ENCODE measurements at places on chromosomes 5 and 9. TPM values are rescaled to one million over a fixed set of nuclear protein-coding genes. Genes with fewer than 3 reads are reported as not detected.

The FGF10 gene
- total RNA-seq, result not detected

The PALM2AKAP2 gene
- 8.2 TPM for total RNA-seq

The GFI1B gene
- total RNA-seq, result not detected

The HAVCR1 gene
- not detected for total RNA-seq

The SMIM23 gene
- not detected for total RNA-seq

The TRIM14 gene
- total RNA-seq, result 9.0 TPM

The ESM1 gene
- not detected for total RNA-seq

The TAF11L8 gene
- not detected for total RNA-seq

The TSSK1B gene
- total RNA-seq, result 0.21 TPM

The TRPM3 gene
- total RNA-seq, result not detected

The SCGB3A2 gene
- total RNA-seq, result not detected

The SPINK5 gene
- total RNA-seq, result 14.1 TPM

The OBP2B gene
- total RNA-seq, result not detected

The MLANA gene
- total RNA-seq, result not detected

The DNAI1 gene
- total RNA-seq, result not detected

The TLX3 gene
- total RNA-seq, result 0.24 TPM

The S1PR3 gene
- under 0.01 TPM for total RNA-seq

The SLC27A6 gene
- 0.96 TPM for total RNA-seq

The MYMK gene
- not detected for total RNA-seq

The C5orf46 gene
- not detected for total RNA-seq

The EIF4E1B gene
- total RNA-seq, result not detected

The ADRB2 gene
- 42.4 TPM for total RNA-seq

The SLC25A2 gene
- not detected for total RNA-seq

The SPATA31D4 gene
- not detected for total RNA-seq

The CDHR2 gene
- total RNA-seq, result not detected

The CDKN2B gene
- 36.9 TPM for total RNA-seq

The PRSS3 gene
- 48.0 TPM for total RNA-seq

The FSTL4 gene
- total RNA-seq, result not detected

The SHOC1 gene
- total RNA-seq, result not detected

The HMCN2 gene
- total RNA-seq, result under 0.01 TPM

The OTULINL gene
- total RNA-seq, result 0.64 TPM

The FAM221B gene
- total RNA-seq, result not detected

The NRARP gene
- total RNA-seq, result 15.7 TPM

The SLCO6A1 gene
- total RNA-seq, result not detected

The OCLN gene
- total RNA-seq, result 104 TPM

The PFN3 gene
- total RNA-seq, result not detected

The INSYN2B gene
- total RNA-seq, result 0.43 TPM

The VLDLR gene
- 32.8 TPM for total RNA-seq

The SLC2A8 gene
- 8.5 TPM for total RNA-seq

The DOCK8 gene
- 0.24 TPM for total RNA-seq

The C5orf52 gene
- total RNA-seq, result not detected

The ZCCHC7 gene
- 15.4 TPM for total RNA-seq

The KLF4 gene
- 29.0 TPM for total RNA-seq

The ETF1 gene
- total RNA-seq, result 175 TPM

The TNFAIP8 gene
- 44.1 TPM for total RNA-seq

The RNF38 gene
- 7.5 TPM for total RNA-seq

The ECM2 gene
- total RNA-seq, result 1.4 TPM

The CCDC152 gene
- not detected for total RNA-seq

The GLRX gene
- 10.7 TPM for total RNA-seq

The RANBP17 gene
- 7.7 TPM for total RNA-seq

The BTNL8 gene
- total RNA-seq, result not detected

The NUTM2G gene
- total RNA-seq, result not detected

The GRXCR2 gene
- total RNA-seq, result not detected

The TAF11L10 gene
- not detected for total RNA-seq

The TAF11L4 gene
- not detected for total RNA-seq

The F2RL1 gene
- 32.2 TPM for total RNA-seq

Measured in tracheal epithelial cell (primary cell).